CD4-positive, alpha-beta T cell treated with Interleukin-15 for 4 hours (primary cell): ENCODE measurements at places on chromosomes 5 and 9.

DNA sequence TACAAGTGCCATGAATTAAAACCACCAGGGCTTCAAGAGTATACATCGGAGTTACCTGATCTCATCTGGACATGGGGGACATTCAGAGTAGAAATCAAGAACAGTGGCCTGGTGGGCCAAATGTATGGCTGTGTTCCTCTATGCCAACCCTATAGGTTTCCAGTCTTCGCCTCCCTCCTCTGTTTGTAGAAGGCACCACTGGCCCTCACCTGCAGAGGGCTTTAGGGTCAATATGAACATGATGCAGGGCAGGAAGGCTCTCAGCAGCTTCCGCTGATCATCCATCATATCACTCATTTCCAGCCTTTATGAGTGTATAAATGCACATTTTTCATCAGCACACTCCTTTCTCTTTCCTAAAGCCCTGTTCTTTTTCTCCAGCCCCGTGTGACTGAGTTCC lies 555.5 kb upstream of the BRINP1 start:
- DNase-seq: no peak

DNA sequence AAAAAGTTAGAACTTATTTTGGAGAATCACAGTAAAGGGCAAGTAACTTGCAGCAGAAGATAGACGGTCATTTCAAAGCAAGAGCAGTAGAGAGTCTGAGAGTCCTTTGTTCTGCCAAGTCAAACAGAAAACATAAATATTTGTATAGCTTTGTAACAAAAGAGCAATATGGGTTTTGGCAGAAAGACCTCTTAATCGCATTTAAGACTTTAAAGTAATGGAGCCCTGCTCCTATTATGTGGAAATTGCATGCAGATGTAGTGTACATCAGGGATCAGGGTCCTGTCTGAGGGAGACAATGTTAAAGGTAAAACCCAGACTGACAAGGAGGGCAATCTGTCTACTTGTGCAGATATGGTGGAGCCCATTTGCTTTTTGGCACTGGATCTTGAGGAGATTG lies 87.2 kb downstream of the PGM5 start:
- no peak for DNase-seq

DNA sequence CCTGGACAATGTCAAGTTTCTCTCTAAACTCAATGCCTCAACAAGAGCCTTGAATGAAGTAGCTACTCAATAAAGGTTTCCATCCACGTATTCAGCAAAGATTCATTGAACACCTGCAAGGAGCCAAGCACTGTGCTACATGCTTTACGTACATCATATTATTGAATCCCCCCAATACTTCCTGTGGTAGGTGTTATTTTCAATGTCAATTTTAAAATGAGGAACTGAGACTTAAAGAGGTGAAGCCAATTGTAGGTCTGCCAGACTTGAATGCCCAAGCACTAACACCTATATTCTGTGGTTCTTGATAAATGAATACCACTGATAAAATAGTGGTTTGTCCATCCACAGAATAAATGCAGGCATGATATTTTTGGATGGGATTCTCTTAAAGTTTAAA lies 162.3 kb downstream of the DRD1 start:
- DNase-seq: no peak

DNA sequence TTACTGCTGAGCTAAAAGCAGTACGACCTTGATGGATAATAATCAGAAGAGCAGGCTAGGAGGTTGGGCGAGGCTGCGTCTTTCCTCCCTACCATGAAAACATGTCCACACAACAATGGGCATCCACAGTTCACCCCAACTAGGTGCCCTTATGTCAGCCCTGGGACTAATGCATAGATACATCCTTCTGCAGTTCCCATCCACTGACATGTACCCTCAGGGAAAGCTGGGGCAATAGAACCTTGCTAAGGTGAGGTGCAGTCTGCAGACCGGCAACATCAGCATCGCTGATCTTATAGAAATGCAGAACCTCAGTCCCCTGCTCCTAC lies 697 bp upstream of the PRUNE2 start:
- no peak for DNase-seq

DNA sequence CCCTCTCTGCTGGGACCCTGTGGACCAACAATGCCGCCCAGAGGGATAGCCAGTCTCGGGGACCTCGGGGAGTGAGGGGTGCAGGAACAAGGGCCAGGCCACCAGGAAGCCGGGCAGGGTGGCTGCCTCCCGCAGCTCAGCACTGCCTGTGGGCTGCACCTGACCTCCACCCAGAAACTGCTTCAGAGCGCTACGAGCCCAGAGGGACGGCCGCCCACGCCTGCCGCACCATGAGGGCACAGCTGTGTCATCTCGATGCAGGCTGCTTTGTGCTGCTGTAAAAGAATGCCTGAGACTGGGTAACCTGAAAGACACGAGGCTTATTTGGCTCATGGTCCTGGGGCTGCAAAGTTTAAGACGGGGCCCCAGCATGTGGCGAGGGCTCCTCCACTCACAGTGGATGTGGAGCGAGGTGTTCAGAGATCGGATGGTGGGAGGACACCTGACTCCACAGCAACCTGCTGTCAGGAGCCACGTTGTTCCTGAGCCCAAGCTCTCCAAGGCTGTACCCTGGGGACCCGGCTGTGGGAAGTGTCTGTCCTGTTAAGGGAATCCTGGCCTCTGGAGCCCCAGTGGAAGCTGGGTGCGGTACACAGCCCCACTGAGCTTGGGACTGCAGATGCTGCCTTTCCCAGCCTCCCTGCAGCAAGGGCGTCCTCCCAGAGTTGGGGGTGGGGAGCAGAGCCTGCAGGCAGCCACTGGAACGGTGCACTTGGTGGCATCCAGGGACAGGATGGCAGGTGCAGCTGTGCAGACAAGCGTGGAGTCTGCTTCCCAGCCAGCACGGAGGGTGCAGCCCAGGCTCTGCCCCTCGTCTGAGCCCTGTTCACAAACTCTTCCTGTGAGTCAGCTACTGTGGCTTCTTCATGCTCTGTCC lies 11.8 kb upstream of the ZDHHC11 start:
- DNase-seq: no peak

DNA sequence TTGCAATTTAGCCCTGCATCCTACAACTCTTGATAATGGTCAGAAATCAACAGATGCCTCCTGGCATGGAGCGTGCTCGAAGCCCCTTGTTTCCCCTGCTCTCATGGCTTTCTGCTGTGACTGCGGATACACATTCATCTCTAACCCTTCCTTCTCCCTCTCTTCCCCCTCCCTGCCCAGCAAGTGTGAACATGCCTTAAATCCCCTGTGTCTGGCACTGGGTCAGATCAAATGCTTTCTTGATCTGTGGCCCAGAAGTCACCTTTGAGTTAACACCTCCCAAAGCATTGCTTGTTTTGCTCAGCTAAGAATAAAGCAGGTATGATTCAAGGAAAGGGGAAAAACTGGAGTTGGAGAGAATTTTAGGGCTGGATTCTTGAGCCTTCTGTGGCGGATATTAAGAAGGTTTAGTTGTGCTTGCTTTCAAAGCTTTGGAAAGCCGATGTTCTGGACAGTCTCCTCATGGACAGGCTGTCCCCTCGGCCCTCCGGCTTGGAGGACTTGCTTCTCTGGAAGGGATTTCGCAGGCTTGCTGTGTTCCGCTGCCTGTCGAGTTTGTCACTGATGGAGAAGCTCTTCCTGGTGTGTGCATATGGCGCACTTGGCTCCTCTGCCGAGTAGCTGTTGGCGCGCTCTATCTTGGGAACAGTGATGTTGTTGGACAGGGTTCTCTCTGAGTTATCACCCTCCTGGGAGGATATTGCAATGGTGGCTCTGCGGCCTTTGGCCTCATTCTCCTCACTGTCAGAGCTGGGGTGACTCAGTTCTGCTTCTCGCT lies 121.3 kb upstream of the KLF9 start:
- DNase-seq: no peak

DNA sequence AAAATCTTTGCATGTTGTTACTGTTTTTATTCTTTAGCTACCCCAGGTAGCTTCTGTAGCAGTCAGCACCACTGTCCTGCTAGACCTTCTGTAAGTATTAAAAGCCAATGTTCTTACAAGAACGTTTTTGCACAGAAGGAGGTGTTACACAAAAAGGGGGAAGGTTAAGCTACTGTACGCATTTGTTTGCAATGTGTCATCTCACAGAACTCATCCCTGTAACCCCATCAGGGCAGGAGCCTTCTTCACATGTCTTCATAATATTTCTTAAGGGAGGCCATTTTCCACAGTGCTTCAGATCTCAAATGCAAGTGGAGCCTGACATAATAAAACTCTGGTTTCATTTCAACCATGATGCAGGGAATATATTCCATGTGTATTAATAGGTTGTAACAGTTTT lies 67.9 kb downstream of the OSMR start:
- DNase-seq: no peak

GRCh38 chr5:158769696-158770095 lies 330.0 kb downstream of the EBF1 start:
- no peak for DNase-seq

DNA sequence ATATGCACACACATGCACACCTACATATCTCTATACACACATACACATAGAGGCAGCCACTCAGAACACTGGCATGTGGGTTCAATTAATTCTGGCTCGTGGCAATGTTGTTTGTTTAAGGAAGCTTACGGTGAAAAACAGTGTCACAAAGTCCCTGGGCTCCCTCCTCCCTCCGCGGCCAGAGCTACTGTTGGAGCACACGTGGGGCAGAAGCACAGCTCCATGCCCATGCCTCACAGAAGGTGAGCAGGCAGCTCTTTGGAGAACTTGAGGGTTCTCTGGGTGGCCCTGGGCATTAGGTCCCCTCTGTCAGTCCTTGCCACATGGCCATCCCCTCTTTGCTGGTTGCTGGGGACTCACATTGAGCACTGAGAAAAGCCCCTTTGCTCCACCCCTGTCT lies 107.5 kb downstream of the GADD45G start:
- no peak for DNase-seq

- DNase-seq: no peak
Observed at GRCh38 chr5:34001241-34001841, 6.5 kb downstream of the AMACR start.

- no peak for DNase-seq
Observed at GRCh38 chr5:177382423-177383029, 1.7 kb upstream of the SLC34A1 start.

DNA sequence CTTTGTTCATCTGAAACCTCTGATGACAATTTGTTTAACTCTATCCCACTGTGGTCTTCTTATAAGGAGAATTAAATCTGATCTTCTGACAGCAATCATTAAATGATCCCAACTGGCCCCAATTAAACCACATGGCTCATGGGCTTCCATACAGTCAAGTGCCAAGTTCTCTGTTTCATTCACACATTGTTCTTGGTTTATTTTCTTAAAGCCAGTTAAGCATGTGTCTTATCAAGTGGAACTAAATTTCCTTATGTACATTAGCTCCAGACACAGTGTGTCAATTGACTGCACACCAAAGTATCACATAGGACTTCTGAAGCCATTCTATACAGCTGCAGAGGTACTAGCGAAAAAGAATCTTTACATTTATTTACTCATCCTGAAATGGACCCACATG lies 51.2 kb downstream of the MEF2C start:
- no peak for DNase-seq

GRCh38 chr5:55218967-55219366 lies 8.1 kb downstream of the MCIDAS start:
- DNase-seq: no peak

- no peak for DNase-seq
Observed at GRCh38 chr5:83780699-83781350, 60.2 kb upstream of the HAPLN1 start.

GRCh38 chr5:95241-95980 lies 3.4 kb downstream of the PLEKHG4B start:
- no peak for DNase-seq

DNA sequence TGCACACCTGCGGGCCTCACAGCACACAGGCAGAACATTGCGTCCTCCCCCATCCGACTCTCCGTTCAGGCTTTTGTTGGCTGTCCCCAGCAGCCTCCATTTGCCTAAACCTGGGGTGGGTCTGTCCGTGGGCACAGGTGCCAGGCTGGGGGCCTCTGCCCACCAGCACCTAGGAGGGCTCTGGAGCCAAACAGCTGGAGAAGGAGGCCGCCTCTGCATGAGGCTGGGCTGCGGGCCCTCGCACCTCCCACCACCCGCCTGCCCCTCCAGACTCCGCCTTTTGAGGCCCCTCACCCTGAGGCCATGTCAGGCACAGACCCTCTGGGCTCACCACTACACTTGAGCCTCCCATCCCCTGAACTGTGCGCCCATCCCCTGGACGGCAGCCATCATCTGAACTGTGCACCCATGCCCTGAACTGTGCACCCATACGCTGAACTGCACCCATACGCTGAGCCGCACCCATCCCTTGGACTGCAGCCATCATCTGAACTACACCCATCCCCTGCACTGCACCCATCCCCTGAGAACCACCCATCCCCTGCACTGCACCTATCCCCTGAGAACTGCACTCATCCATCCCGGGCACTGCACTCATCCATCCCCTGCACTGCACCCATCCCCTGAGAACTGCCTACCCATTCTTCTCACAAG lies 98.0 kb upstream of the OTULINL start:
- DNase-seq: no peak

DNA sequence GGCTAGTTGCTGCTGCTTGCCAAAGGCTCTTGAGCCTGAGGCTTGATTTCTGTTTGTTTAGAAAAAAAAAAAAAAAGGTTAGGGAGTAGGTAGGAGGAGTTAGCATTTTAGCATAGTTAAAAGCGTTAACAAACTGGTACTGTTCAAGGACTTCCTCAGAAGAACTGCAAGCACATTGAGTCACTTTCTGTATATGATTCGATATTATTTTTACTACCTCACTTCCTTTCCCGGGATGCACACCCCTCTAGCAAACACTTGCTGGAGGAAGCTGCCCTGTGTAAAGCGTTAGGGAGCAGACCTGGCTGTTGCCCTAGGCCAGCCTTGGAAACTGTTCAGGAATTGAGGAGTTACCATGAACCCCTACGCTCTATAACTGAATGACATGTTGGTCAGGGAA lies 15.7 kb upstream of the CEP120 start:
- DNase-seq: no peak

DNA sequence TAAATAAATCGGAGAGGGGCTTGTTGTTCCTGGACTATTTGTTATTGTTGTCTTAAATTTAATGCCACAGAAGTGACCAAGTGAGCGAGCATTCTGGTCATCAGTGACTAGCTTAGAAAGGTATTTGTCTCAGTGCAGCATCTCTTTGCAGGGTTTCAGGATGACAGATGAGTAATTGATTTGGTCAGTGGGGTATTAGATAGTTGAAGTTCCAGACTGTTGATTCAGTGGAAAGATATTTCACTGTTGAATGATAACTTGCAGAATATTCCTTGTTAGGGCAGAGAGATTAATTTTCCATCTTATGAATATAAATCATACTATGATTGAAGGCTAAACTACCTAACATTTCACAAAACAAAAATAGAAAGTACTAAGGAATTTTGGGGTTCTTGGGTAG lies 122.4 kb downstream of the TRIO start:
- no peak for DNase-seq

DNA sequence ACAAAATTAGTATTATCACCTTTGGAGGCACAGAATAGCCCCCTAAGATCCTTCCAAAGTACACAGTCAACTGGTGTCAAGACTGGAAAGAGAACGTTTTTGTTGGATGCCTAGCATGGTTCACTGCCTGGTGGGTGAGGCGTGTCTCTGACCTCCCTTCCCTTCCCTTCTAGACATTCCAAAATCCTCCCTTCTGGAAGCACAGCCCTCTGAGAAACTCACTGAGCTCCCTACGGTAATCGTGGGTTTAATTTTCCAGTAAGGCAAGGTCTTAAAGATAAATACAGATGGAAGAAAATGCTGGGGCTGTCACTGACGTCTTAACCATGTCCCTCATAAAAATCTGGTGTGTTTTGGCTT lies 138.8 kb downstream of the LIFR start:
- no peak for DNase-seq
